T-helper 1 cell treated with Interleukin-12 subunit alpha and Interleukin-12 subunit beta and Interleukin-4 antibody, amounts not matched to agents 30 ng/mL and 1 ng/mL, for 36 hours (primary cell): ENCODE measurements at places on chromosomes 1 and 21. TPM values are rescaled to one million over a fixed set of nuclear protein-coding genes. Genes with fewer than 3 reads are reported as not detected.

OR2T6 gene
- not detected in 2 replicates for total RNA-seq

TTC34 gene
- 2.3 TPM in 2 replicates for total RNA-seq

HSPG2 gene
- 3.9 and 4.0 TPM in 2 replicates for total RNA-seq

ICOSLG gene
- total RNA-seq: 12.3 and 13.0 TPM in 2 replicates

PROX1 gene
- not detected in 2 replicates for total RNA-seq
